ENCODE measurements at places on chromosomes 1 and 21. TPM values are rescaled to one million over a fixed set of nuclear protein-coding genes. Genes with fewer than 3 reads are reported as not detected.

DNA sequence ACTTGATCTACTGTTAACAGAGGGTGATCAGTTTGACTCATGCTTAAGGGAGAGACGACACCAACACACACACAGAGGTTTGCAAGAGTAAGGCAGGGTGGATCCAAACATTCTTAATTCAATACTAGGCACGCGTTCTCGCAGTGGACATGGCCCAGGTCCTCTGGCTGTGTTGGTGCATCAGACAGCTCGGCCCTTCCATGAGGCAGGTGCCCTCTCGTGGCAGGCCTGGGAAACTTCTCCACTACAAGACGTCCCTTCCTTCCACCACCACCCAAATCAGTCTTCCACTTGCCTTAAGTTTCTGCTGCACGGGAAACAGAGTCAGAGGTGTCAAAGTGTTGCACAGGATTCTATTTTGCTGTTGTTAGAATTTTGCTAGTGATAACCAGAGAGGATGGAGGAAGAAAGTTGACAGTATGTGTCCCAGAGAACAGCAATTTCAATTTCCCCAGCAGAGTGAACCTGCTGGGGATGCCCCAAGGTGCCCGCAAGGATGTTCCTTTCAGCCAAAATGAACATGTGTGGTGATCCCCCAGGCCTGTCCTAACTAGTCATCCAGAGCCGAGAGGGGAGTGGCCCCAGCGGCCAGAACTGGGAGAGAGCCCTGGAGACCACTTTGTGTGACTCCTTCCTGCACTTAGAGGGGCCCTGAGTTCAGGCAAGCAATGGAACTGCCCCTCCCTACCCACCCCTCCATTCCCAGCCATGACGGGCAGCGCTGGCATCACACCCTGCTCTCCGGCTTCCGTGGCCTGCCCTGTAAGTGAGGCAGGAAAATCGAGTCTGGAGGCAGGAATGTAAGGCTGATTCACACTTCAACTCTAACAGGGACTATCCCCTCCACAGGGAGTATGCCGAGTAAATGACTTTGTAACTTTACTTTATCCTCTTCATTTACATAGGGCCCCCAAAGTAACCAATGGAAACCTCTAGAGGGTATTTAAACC lies 34.8 kb downstream of the MX1 start:
- no peaks in the 10 kb centered on the region for H3K4me1 ChIP-seq
- H3K27me3 ChIP-seq: peaks cover 12% of the 10 kb centered on the region
- no peak overlapping the region for H3K4me3 ChIP-seq

DNA sequence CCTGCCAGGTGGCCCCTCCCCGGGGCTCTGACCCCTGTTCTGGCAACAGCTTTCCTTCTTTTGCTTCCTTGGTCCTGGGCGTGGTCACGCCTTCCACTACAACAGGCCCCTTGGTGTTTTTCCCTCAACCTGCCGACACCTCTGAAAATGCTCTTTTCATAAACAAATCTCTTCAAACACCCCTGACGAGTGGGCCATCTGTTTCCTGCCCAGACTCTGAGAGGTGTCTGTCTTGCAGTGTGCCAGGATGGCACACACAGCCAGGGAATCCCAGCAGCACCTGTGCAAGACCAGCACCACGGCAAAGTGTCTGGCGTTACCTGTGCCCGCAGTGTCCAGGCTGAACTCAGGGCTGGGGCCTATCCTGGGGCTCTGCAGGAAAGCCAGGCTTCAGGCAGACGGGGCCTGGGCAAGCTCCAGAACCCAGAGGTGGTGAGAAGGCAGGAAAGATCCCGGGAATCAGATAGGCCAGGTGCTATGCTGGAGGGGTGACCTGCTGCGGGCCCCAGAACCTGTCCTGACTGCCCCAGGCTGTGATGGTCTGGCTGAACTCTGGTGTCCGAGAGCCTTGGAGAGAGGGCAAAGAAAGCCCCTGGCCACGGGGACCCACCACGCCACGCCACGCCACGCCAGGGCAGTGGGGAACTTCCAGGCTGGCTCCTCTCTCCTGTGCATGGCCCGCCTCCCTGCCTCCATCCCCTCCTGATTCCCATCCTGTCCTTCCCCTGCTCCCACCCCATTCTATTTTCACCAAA lies 88.9 kb downstream of the SIK1 start:
- peaks cover 20% of the 10 kb centered on the region for H3K4me1 ChIP-seq
- H3K27ac ChIP-seq: no peak overlapping the region
- no peak for DNase-seq
- H3K27me3 ChIP-seq: peaks cover 19% of the 10 kb centered on the region
- H3K36me3 ChIP-seq: peaks cover 8% of the 10 kb centered on the region

DNA sequence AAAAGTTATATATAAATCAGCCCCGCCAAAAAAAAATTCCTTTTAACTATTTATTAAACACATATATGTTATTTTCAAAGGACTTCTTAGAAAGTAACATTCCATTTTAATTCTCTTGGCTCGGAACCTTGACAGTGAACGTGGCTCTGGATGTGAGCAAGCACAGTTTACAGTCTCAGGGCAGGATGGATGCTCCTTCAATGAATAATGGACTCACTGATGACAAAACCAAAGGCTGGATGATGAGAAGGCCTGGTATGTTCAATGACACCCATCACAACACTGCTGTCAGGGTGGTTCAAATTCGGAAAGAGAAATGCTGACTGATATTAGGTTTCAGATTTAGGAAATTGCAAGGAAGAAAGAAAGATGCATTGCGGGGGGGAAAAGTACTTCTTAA lies 148.8 kb downstream of the SIPA1L2 start:
- H3K36me3 ChIP-seq: peaks cover 46% of the 10 kb centered on the region
- no peak overlapping the region for H3K27ac ChIP-seq
- DNase-seq: no peak
- H3K4me3 ChIP-seq: no peak overlapping the region
- H3K4me1 ChIP-seq: peaks cover 12% of the 10 kb centered on the region

DNA sequence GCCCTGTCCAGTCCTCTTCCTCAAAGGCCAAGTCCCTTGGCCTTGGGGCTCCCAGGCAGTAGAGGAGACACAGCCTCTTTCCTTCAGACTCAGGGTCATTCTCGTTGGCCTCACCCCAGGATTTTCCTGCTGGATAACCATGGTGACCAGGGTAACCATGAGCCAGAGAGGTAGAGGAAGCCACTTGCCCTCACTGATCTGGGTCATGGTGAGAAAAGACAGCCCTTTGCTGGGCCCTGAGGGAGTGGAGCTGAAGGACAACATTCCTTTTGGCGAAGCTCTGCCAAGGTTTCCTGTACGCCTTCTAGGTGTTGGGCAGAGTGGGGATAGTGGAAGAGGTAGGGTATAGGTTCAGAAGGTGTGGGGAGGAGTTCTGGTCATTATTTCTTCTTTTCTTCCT lies 53.1 kb upstream of the WNT4 start:
- no peak for DNase-seq
- no peaks in the 10 kb centered on the region for H3K27me3 ChIP-seq
- H3K4me3 ChIP-seq: no peak overlapping the region
- H3K4me1 ChIP-seq: no peaks in the 10 kb centered on the region

- H3K27ac ChIP-seq: no peak overlapping the region
- peaks cover 8% of the 10 kb centered on the region for H3K4me1 ChIP-seq
- H3K4me3 ChIP-seq: no peak overlapping the region
- DNase-seq: no peak
Observed at GRCh38 chr1:200221614-200222282, 188.1 kb downstream of the ZNF281 start.

GRCh38 chr1:208242146-208242545 lies 2.0 kb downstream of the PLXNA2 start:
- H3K27me3 ChIP-seq: peaks cover 8% of the 10 kb centered on the region
- H3K4me1 ChIP-seq: peaks cover 39% of the 10 kb centered on the region
- H3K36me3 ChIP-seq: no peaks in the 10 kb centered on the region
- no peak overlapping the region for H3K27ac ChIP-seq
- DNase-seq: no peak

Gene FGR
- 0.46 TPM for total RNA-seq

Gene HJV
- not detected for total RNA-seq

DNA sequence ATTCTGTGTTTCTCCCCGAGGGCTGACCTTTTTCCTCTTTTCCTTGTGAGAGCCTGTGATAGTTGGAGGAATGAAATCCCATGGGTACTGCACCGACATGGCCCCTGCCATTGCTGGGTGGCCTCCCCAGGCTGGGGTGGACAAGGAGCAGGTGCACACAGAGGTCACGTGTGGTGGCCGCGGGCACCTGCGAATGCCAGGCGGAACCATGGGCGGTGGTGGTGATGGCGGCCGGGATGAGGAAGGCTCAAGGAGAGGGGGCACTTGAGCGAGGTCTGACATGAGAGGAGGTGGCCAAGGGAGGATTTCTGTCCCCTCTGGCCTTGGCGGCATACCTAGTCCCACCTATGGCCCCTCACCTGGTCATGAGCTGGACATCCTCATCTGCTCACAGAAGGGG lies 69.6 kb downstream of the AJAP1 start:
- no peaks in the 10 kb centered on the region for H3K36me3 ChIP-seq
- no peak for DNase-seq
- peaks cover 19% of the 10 kb centered on the region for H3K27me3 ChIP-seq
- no peaks in the 10 kb centered on the region for H3K4me1 ChIP-seq
- H3K27ac ChIP-seq: no peak overlapping the region
- H3K4me3 ChIP-seq: no peak overlapping the region

GRCh38 chr21:33884376-33885171 lies 31.0 kb downstream of the ATP5PO start:
- no peak overlapping the region for H3K4me3 ChIP-seq
- H3K4me1 ChIP-seq: peaks cover 6% of the 10 kb centered on the region
- H3K27ac ChIP-seq: no peak overlapping the region
- H3K36me3 ChIP-seq: no peaks in the 10 kb centered on the region

GRCh38 chr1:219837274-219837993 lies 90.9 kb downstream of the SLC30A10 start:
- H3K27ac ChIP-seq: no peak overlapping the region
- H3K4me1 ChIP-seq: no peaks in the 10 kb centered on the region
- DNase-seq: peak; percentile 51
- no peaks in the 10 kb centered on the region for H3K27me3 ChIP-seq

Gene WNT4
- total RNA-seq: 0.77 TPM

- H3K4me1 ChIP-seq: no peaks in the 10 kb centered on the region
- H3K36me3 ChIP-seq: no peaks in the 10 kb centered on the region
- no peak for DNase-seq
- no peaks in the 10 kb centered on the region for H3K27me3 ChIP-seq
- no peak overlapping the region for H3K4me3 ChIP-seq
Observed at GRCh38 chr1:157081707-157082106, 17.9 kb downstream of the ETV3L start.

DNA sequence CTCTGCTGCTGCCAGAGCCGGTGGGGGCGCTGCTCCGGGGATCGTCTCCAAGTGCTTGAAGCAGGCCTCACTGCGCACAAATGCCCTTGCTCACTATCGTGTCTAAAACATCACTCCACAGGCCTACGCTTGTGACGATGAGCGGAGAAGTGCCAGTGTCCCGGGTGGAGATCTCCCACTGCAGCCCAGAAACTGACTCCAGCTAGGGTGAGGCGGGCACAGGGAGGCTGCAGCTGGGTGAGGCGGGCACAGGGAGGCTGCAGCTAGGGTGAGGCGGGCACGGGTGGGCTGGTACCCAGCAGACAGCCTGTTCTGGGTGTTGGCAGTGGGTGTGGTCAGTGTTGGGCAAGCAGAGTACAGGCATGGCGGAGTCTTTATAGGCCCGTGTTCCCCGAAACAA lies 22.7 kb upstream of the PDXK start:
- H3K4me3 ChIP-seq: no peak overlapping the region
- H3K27ac ChIP-seq: no peak overlapping the region

Gene CCDC27
- not detected for total RNA-seq

DNA sequence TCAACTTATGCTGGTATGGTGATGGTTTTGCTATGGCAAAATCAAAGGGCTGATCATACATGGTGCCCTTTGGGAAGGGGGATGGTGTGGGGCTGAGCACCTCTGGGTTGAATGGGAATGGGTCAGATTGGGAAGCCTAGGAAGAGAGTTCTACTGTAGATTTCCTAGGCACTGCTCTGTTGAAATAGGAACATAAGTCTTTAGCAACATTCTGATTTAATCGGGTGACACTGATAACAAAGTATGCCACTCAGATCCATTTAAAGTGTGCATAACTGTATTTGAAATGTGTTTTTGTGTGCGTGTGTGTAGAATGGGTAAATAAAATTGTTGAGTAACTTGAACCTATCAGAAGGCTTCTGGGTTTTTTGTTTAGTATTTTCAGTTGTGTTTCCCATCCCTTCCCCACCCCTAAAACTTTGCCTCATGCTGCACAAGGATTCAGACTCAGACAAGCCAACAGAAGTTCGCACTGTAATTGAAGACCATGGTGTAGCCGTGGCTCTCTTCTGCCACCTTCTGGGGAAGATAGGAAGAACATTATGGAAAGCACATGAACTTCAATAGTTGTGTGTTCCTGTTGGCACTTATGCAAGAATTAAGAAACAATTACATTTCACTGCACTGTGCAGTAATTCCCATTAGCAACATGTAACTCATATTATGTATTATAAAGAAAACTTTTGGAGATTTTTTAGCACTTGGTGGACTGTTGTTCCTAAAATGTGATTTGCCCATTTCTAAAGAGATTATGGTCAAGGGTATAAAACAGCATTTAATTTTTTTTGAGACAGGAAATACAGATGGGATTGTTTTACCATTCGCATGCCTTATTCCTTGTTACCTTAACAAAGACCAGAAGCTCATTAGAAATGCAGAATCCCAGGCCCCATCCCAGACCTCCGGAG lies 10.9 kb upstream of the C4BPB start:
- no peaks in the 10 kb centered on the region for H3K36me3 ChIP-seq
- DNase-seq: peak; percentile 74
- H3K4me1 ChIP-seq: no peaks in the 10 kb centered on the region
- H3K27ac ChIP-seq: no peak overlapping the region

Gene IFI44L
- total RNA-seq: 0.59 TPM

Gene UTP25
- 4.6 TPM for total RNA-seq

Gene GBP7
- total RNA-seq: 0.69 TPM

GRCh38 chr1:157157501-157158190 lies 19.5 kb upstream of the ETV3 start:
- no peaks in the 10 kb centered on the region for H3K36me3 ChIP-seq
- no peak overlapping the region for H3K4me3 ChIP-seq
- no peak for DNase-seq
- no peak overlapping the region for H3K27ac ChIP-seq
- H3K4me1 ChIP-seq: peaks cover 19% of the 10 kb centered on the region

GRCh38 chr1:12296623-12297022 lies 66.8 kb downstream of the VPS13D start:
- H3K36me3 ChIP-seq: peaks cover 9% of the 10 kb centered on the region
- DNase-seq: no peak
- H3K27ac ChIP-seq: no peak overlapping the region
- no peaks in the 10 kb centered on the region for H3K4me1 ChIP-seq
- H3K27me3 ChIP-seq: no peaks in the 10 kb centered on the region
- no peak overlapping the region for H3K4me3 ChIP-seq

DNA sequence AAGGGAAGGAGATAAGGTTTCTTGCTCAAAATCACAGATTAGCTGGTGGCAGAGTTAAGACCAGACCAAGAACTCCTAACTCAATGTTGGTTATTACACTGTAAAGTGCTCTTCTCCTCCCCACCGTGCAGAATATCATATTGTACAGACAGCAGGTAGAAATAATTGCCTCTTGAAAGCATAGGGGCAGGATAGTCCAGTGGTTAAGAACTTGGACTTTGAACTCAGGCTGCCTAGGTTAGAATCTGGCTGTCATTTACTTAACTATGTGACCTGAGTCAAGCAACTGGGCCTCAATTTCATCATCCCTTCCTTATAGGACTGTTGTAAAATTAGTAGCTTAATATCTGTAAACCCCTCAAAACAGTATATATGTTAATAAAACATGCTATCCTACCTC lies 114.9 kb upstream of the HIVEP3 start:
- no peak overlapping the region for H3K4me3 ChIP-seq
- H3K36me3 ChIP-seq: peaks cover 3% of the 10 kb centered on the region
- H3K27ac ChIP-seq: no peak overlapping the region
- peaks cover 2% of the 10 kb centered on the region for H3K27me3 ChIP-seq

- DNase-seq: no peak
- H3K36me3 ChIP-seq: no peaks in the 10 kb centered on the region
- H3K27me3 ChIP-seq: peaks cover 2% of the 10 kb centered on the region
- H3K27ac ChIP-seq: no peak overlapping the region
Observed at GRCh38 chr21:15275615-15276235, 210.9 kb upstream of the NRIP1 start.

Gene AGT
- not detected for total RNA-seq

All from endothelial cell (in vitro differentiated cells).